ENCODE measurements at places on chromosomes 2 and 18. TPM values are rescaled to one million over a fixed set of nuclear protein-coding genes. Genes with fewer than 3 reads are reported as not detected.

DNA sequence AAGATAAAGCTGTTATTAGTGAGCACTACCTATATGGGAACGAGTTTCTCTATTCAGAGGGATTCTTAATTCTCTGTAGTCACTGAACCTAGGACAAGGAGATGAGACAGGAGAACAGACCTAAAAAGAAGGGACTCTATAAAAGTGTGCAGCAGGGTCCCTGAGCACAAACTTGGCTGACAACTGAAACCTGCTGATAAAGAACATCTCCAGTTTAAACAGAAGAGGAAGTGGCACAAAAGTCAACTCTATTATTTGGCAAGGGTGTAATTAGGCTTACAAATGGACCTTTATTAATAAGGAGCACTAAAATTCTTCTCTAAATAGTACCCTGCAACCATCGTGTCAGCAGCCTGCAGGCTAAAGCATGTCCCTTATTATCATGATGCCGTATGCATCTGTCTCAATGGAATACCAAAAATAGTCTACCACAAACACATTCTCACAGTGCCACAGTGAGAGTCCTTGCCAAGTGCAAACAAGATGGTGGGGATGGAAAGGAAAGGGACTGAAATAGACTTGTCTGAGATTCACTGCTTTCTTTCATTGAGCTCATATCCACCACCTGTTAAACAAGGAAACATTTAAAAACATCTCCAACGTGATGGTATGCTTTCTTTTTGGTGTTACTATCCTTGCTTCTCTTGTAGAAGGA is 260.2 kb downstream of the INSIG2 start:
- no peak overlapping the region for H3K4me3 ChIP-seq
- H3K4me1 ChIP-seq: peaks cover 8% of the 10 kb centered on the region
- H3K27ac ChIP-seq: no peak overlapping the region
- no peaks in the 10 kb centered on the region for H3K36me3 ChIP-seq

SERPINB7 gene
- not detected for total RNA-seq

GRCh38 chr2:110993557-110994231 is 127.0 kb upstream of the BCL2L11 start:
- DNase-seq: no peak
- peaks cover 5% of the 10 kb centered on the region for H3K4me1 ChIP-seq
- H3K4me3 ChIP-seq: no peak overlapping the region
- H3K27ac ChIP-seq: no peak overlapping the region
- H3K27me3 ChIP-seq: no peaks in the 10 kb centered on the region

GRCh38 chr2:195044801-195045200 is 612.2 kb upstream of the SLC39A10 start:
- no peaks in the 10 kb centered on the region for H3K36me3 ChIP-seq
- no peak overlapping the region for H3K4me3 ChIP-seq
- no peak for DNase-seq
- H3K27ac ChIP-seq: no peak overlapping the region

DNA sequence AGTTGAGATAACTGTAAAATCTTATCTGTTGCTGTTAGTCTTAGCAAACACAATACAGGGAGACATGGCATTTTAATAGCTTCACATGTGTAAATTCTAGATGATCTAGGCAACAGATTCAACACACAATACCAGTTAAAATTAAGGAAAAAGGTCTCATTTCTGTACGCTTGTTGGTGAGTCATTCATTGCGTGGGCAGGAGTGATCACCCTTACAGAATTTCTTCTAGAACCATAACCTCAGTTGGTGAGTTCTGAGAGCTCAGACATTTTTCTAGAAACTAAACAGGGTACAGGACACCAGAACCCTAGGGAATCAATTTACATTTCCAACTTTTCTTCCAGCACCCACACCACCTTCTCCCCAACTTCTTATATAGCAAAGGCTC is 81.9 kb downstream of the SLC8A1 start:
- H3K4me3 ChIP-seq: no peak overlapping the region
- no peak overlapping the region for H3K27ac ChIP-seq
- peaks cover 9% of the 10 kb centered on the region for H3K4me1 ChIP-seq
- DNase-seq: no peak
- H3K27me3 ChIP-seq: no peaks in the 10 kb centered on the region
- H3K36me3 ChIP-seq: no peaks in the 10 kb centered on the region

GRCh38 chr2:145075454-145076062 is 555.6 kb upstream of the ZEB2 start:
- H3K36me3 ChIP-seq: no peaks in the 10 kb centered on the region
- DNase-seq: no peak
- no peaks in the 10 kb centered on the region for H3K27me3 ChIP-seq

ACADL gene
- 0.55 TPM for total RNA-seq

FAM110C gene
- total RNA-seq: 4.2 TPM
